ENCODE measurements at places on chromosomes 16 and 17.
A peak's percentile ranks its signal among the peaks of the same experiment; 100 is the strongest.

GRCh38 chr17:82588266-82589175 lies 59.7 kb downstream of the WDR45B start:
- DNase-seq, result no peak

GRCh38 chr17:67353161-67353560 lies 13.2 kb downstream of the PSMD12 start:
- no peak for DNase-seq

DNA sequence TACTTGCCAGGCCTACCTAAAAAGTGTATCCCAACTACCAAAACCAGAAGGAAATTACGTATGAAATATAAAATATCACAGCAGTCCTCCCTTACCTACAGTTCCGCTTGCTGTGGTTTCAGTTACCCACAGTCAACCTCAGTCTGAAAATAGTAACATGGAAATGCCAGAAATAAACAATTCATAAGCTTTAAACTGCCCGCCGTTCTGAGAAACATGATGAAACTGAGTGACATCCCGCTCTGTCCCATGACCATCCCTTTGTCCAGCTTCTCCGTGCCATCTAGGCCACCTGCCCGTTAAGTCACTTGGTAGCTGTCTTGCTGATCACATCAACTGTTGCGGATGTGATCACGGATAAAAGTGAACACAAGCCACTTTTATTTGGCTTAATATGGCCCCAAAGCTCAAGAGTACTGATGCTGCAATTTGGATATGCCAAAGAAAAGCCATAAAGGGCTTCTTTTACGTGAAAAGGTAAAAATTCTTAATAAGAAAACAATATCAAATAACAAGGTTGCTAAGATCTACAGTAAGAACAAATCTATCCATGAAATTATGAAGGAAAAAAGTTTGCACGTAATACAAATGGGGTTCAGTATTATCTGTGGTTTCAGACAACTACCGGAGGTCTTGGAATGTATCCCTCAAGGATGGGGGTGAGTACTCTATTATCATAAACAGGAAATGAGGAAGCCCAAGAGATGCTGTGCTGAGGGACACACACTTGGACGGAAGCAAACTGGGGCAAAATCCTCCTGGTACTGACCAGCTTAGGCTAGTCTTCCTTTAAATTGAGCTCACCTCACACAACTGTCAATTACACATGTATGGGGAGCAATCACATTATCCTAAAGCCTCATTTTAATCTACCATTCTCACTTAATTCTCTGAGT lies 8.2 kb downstream of the USP22 start:
- DNase-seq, result no peak

DNA sequence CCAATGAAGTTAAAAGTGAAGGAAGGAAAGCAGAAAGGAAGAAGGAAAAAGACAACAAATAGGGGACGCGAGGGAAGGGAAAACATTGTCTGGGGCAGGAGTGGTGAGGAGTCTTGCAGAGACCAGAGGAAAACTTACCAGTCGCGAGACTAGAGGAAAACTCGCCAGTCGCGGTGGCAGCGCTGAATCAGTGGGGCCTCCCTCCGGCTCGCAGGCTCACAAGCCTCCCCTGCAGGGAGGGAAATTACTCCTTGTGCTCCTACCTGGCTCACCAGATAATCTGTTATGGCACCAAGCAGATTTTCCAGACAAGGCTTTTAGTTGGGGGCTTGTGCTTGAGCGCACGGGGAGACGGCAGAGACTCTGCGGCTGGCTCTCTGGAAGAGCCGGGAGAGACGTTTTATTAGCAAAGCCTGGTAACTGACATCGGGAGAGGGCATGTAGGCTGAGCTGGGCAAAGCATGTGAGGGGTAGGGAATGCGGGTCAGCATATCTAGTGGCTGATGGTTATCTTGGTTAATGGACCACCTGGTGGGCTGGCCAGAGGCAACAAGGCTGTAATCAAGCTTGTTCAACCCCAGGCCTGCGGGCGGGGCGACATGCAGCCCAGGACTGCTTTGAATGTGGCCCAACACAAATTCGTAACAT lies 37.1 kb downstream of the LCMT1 start:
- DNase-seq, result no peak

DNA sequence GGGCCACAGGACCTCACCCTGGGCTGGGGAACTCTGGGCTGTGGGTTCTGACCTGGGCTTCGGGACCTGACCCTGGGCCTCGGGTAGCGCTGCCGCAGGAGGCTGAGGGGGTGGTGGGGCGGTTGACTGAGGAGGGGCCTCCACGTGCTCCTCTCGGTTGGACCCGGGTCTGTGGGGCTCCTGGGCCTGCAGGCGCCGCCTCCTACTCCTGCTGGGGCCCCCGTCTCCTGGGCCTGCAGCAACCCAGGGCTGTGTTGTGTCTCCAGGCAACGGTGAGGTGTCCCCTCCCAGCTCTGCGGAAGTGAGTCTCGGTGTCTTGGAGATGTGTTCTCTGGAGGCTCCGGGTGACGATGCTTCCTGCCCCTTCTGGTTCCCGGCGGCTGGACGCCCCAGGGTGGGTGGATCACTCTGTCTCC lies 41.5 kb upstream of the GNG13 start:
- no peak for DNase-seq

- peak; percentile 38 for DNase-seq
These were observed 15.1 kb downstream of the FAM117A start for GRCh38 chr17:49748791-49749190.

GRCh38 chr17:81396278-81396721 lies 1.0 kb downstream of the BAHCC1 start:
- DNase-seq, result no peak

DNA sequence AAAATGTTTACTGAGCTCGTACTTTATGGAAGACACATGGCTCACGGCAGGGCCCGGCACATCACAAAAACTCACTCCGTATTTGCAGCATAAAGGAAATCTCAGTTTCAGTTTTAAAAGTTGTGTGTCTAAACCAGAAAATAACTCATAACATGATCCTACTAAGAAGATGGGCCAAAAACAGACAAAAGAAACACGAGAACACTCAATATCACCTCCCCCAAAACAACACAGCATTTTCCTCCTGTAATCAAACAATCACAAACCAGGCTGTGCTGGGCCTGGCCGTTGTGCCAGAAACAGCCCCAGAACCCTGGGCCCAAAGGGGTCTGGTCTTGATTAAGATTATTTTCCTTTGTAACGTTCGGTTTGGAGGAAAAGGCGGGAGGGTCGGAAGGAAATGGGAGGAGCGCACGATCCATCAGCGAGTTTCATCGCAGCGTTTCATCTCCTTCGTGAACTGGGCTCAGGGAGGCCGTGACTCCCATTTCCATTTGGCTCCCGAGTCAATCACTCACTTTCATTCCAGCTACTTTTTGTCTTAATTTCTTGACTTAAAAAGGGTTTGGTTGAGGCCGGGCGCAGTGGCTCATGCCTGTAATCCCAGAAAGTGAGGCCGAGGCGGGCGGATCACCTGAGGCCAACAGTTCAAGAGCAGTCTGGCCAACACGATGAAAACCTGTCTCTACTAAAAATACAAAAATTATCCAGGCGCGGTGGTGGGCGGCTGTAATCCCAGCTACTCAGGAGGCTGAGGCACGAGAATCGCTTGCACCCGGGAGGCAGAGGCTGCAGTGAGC lies 61.4 kb downstream of the NXN start:
- no peak for DNase-seq

DNA sequence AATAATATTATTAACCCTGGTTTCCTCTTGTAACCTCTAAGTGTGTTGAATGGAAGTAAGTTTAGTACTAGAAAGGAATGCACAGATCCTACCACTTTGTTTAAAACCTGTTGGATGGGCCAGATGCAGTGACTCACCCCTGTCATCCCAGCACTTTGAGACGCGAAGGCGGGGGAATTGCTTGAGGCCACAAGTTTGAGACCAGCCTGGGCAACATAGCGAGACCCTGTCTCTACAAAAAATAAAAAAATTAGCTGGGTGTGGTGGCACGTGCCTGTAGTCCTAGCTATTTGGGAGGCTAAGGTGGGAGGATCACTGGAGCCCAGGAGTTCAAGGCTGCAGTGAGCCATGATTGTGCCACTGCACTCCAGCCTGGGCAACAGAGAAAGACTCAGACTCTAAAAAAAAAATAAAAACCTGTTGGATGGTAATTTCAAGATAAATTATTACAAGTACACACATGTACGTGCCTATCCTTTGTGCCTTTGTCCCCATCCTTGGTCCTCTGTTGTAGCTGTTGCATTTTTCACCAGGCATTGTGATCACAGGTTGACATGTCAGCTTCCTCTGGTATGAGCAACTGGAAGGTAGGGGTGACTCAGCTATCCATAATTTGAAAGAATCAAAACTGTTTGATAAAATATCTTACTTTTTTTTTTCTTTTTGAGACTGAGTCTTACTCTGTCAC lies 30.7 kb upstream of the METTL9 start:
- DNase-seq, result no peak

GRCh38 chr17:55284001-55284884 lies 19.5 kb downstream of the HLF start:
- DNase-seq, result no peak

- no peak for DNase-seq
These were observed 62.4 kb downstream of the VMP1 start for GRCh38 chr17:59769887-59770286.

DNA sequence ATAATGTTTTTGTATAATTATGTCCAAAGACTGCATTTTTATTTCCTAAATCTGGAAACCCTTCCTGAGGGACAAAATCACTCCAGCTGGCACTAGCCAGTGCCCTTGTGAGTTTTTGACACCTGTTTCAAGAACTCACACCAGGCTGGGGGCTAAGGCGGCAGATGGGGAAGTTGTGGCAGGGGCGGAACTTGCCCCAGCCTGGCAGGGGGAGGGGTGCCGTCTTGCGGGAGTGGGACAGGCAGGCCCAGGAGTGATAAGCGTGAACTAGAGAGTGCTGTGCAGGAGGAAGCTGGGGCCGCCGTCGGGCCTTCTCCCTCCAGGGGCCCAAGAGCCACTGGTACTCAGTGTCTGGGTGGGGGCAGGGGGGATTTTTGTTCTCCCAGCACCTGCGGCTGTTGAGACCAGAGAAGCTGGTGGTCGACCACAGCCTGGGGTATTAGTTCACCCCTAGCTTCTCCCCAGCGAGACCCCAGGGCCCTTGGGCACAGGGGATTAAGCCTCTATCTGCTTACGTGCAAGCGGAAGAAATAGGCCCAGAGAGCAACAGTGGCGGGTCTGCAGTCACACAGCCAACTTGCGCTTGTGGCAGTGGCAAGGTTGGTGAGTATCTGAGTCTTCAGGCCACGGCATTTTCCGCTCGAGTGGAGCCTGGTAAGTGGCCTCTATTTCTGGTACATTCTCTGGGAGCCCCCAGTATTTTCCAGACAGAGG lies 40.2 kb upstream of the PLCG2 start:
- DNase-seq, result no peak

GRCh38 chr17:48981927-48982539 lies 13.6 kb upstream of the GIP start:
- no peak for DNase-seq

GRCh38 chr17:73524941-73525679 lies 119.1 kb downstream of the SDK2 start:
- no peak for DNase-seq

GRCh38 chr17:13337151-13337550 lies 264.6 kb downstream of the HS3ST3A1 start:
- DNase-seq, result no peak

DNA sequence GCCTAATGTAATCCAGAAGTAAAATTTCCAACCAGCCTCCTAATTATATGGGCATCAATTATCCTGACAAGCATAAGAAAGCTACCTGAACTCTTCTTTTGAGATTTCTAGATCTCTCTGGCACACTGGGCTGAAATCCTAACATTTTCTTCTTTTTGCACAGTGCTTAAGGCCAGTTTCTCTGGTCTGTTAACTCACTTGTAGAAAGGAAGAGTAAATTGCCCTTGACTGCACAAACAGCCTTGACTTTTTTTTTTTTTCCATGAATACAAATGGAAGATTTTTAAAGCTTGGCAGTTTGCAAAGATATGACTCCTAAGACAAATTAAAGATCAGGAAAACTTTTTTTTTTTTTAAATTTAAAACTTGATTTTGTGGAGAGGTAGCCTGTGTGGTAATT lies 291.2 kb upstream of the MON1B start:
- no peak for DNase-seq

DNA sequence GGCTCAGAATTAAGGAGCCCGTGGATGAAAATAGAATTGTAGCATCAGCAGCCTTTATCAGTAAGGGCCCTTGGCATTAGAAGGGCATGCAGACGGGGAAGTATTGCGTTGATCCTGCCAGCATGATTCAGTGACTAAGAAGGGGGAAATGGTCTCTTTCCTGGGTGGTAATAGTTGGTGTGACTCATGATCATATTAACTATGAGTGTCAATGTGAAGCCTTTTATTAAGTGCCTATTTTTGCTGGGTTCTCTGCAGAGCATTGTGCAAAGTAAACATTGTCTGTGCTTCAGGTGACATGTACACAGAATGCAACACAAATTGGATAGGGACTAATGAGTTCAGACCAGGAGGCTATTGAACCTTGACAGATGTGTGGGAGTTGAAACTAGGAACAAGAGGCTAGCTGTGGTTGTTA lies 24.5 kb downstream of the RCVRN start:
- DNase-seq, result no peak

- no peak for DNase-seq
These were observed 17.6 kb upstream of the CES5A start for GRCh38 chr16:55892821-55893220.

- DNase-seq, result no peak
These were observed 22.4 kb upstream of the RMI2 start for GRCh38 chr16:11322823-11323222.

- no peak for DNase-seq
These were observed 245.1 kb upstream of the CIBAR2 start for GRCh38 chr16:85357323-85357722.

GRCh38 chr17:49975531-49975930 lies 6.5 kb downstream of the DLX4 start:
- DNase-seq, result no peak

DNA sequence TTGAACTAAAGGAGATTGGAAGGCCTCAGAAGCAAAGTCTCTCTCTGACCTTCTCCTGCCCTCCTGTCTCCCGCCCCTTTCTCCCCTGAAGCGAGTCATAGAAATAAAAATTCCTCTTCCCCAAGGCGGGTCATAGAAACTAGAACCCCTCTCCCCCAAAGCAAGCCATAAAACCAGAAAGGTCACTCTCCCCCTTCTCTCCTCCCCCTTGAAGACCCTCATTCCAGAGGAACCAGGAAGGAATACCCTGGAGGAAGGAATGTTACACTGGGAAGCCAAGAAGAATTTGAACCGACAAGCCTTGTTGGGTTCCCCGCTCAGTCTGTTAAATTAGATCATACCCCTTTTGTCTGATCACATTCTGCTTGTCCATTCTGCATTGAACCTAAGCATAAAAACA lies 2.7 kb upstream of the GJC1 start:
- DNase-seq, result no peak

DNA sequence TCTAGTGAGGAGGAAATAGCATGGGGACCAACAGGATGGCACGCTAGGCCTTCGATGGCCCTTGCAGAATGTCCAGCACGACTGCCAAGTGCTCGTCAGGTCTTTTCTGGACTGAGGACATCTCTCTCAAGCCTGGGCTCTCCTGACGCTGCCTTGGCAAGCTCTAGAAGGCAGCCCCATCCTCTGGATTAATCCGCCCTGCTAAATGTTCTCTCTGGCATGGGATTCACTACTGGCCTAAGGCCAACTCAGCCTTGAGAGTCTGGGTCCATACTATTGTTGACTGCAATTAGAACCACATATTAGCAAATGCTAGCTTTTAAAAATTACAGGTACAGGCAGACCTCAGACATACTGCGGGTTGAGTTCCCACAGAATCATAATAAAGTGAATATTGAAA lies 2.5 kb upstream of the CEP295NL start:
- DNase-seq, result no peak

Data from stimulated activated CD8-positive, alpha-beta memory T cell treated with anti-CD3 and anti-CD28 coated beads, Interleukin-7, amount 100 ng/mL, for 4 hours (primary cell).